T-helper 2 cell treated with Interferon-gamma antibody and Interleukin-4, amounts not matched to agents 5 μg/mL and 100 μg/mL, for 36 hours (primary cell): ENCODE measurements at places on chromosomes 1 and 21.

DNA sequence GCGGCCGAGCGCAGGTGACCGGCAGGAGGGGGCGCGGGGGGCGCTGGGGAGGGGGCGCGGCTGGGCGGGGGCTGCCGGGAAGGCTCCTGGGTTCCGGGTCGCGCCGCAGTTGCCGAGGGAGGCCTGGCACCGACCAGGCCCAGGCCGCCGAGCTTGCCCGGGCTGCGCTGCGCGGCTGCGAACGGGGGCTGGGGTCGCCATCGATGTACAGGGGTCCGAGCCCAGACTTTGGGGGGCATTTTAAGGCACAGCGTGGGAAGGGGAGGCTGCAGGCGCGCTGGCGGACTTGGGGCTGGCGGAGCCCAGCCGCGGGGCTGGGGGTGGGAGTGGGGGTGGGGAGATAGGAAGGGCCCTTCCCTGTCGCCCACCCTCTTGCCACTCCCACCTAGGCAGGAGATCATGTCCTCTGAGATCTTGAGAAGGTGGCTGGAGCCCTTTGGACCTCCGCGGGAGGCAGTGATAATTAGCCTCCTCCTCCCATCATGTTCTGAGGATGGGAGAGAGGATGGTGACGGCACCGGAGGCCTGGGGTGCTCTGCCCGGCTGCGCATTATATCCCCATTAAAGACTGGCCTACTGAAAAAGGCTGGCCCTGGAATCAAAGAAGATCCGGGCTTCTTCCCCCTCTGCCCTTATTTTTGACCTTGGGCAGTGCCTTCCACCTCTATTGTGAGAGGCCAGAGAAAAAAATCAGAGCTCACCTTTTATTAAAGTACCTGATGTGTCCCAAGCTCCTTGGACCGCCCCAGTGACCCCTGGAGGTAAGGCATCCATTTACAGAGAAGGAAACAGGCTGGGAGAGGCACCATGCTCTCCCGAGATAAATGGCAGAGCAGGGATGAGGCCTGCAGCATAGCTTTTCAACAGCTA, 497 bp downstream of the FBXO44 start:
- no peak for DNase-seq

DNA sequence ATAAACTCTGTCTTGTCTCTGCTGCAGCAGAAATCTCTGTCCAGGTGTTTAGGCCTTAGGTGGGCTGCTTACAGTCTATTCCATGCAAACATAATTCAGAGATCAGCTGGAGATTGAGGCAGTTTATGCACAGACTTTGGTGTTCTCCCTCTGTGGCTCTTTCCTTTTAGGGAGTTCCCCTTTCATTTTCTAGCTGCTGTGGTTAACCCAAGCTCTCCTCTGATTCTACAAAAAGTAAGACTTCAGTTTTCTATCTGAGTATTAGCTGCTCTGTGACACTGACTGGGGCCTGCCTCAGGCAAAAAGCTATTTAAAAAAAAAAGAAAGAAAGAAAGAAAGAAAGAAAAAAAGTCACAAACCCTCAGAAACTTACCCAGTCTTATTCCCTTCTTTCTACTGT, 211.1 kb downstream of the CAMTA1 start:
- peak; percentile 7 for DNase-seq

DNA sequence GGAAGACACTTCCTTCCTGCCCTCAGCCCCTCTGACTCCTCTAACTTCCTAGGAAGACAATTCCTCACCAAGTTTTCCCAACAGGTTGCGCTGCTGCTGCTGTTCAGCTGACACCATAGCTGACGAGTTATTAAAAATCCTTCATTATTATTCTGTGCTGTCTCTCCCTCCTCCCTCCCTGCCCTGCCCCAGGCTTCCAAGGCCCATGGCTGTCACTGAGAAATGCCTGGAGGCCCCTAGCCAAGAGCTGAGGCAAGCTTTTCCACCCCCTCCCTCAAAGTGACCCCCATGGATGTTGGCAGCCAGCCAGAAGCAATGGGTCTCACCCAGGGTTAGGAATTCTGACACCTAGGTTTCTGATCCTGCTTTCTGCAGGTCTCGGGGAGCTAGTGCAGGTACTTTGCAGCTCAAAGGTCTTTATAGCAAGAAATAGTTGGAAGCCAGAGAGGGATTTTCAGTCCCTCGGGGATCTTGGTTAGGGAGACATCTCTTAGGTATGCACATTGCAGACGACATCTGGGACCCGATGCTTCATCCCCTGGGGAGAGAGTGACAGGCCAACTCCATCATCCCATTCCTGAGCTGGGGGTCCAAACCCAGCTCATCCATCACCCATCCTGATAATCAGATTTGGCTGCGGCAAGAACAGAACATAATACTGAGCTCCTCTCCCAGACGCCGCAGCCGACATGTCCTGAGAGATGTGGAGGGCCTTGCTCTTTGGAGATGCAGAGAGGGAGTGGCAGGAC, 65.0 kb downstream of the KIRREL1 start:
- no peak for DNase-seq

DNA sequence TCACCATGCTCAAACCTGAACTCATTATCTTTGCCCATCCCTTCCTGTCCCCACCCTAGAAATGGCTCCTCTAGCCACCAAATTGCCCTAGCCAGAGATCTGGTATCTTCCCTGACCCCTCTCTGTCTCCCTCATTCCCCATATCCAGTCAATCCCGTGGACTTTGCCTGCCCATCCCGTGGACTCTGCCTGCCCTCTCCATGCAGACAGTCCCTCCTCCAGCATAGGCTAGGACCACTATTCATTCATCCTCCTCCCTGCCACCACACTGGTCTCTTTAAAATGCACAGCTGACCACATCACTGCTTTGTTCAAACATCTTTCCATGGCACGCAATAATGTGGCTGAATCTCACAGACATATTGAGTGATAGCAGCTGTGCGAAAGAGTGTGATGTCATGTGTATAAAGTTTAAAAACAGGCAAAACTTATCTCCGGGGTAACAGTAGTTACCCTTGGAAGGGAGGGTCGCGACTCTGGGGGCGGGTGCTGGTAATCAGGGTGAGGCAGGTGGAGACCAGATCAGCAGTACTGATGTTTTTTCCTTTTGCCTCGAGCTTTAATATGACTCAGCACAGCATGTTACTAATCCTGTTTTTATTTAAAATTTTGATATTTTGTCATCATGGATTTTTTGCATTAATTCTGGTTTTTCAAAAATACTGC, 4.8 kb upstream of the SLC2A1 start:
- DNase-seq: no peak

DNA sequence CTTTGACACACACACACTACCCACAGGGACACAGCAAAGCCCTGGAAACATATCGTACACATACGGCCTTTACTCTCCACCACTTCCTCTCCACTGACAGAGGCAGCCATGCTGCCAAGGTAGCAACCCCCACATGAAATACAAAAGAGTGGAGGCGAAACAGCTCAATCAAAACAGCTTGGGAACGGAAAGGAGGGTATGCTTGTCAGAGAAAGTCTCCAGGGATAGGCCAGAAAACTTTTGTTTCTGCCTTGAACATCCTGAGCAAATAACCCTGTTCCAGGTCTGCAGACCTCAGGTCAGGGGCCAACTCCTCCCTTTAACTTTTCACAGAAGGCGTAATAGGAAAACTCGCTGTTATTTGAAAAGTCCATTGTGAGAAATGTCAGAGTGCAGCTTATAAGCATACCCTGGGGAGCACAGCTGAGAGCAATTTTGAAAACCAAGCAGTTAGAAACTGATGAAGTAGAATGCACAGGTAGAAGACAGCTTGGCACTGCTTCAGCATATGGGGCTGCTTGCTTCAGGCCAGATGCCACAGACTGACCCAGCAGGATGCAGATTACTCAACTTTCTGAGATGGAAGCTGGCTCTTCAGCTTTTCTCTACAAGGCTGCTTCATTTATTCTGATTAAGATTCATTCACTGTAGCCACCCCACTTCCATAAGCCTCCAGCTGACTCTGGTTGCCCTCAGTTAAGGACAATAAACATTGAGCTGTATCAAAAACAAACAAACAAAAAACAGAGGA, 18.0 kb downstream of the KIAA0319L start:
- no peak for DNase-seq

DNA sequence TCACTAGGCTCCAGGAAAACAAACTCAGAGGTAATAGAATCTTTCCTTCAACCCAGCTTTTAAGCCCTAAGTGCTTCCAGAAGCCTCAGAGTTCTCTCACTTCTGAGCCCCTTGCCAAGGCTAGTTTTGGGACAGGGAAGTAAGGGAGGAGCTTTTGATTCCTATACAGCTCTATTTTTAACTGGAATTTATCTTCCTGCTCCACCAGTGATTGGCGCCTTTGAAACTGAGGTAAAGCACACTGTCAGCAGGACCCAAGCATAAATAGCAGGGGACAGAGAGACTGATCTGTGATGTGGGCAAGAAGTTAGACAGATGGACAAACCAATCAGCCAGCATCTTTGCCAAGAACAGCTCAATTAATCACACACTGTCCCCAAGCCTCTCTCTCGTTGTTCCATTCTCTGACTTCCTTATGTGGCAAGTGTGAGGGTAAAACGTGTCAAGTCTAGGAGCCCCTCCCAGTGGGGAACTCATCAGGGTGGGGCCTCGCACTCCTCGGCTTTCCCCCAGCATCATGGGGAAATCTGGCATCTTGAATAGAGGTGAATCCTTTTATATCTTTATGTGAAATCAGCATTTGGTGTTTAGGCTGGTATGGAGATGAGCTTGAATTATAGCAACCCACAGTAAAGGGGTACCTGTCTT, 40.2 kb upstream of the MPZL1 start:
- DNase-seq: no peak

DNA sequence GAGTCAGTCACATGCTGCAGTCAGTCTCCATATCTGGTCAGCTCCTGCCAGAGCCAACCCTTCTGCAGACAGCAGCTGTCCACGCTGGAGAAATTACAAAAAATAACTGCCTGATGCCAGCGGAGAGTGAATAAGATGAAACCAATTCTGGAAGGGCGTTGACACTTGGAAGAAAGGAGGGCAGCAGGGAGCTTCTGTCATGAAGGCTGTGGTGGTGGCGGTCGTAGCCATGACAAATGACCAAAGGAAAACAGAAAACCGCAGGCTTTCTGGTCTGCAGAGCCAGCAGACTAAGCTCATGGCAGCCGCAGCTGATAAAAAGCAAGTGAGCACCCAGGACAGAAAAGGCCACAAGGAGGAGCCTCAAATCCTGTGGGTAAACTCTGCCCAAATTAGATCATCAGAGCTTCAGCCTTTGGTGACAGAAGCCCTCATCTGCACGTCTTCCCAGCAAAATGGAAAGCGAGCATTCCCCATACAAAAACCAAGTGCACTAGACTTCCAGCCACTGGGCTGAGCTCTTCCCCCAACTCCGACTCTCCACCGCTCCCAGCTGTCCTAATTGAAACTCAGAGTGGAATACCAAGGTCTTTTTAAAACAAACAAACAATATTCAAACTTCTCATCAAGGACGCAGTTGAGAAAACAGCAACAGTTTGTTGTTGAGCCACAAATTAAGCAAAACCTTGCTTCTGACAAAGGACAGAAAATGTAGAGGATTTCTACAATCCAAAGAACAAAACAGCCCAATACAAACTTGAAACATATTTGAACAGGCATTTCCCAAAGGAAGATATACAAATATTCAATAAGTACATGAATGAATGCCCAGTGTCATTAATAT, 28.7 kb downstream of the RSPH1 start:
- DNase-seq: no peak

DNA sequence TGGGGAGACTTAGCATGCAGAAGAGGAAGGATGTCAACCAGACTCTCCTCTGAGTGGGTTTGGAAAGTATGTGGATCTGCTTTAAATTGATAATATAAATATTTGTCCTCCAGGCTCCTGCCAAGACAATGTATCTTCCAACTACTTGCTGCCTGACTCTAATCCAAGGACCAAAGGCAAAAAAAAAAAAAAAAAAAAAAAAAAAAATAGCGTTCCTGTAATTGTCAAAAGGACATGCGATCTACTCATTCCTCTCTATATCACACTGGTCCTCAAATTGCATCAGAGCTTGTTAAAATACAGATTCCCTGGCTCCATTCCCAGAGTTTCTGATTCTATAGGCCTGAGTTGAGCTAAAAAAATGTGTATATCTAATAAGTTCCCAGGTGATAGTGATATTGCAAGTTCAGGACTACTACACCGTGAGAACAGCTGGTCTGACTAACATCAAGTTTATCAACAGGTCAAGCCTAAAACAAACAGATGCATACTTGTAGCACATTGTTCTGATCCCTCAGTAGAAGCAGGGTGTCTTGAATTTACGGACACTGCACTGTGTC, 141.3 kb downstream of the TNR start:
- no peak for DNase-seq

DNA sequence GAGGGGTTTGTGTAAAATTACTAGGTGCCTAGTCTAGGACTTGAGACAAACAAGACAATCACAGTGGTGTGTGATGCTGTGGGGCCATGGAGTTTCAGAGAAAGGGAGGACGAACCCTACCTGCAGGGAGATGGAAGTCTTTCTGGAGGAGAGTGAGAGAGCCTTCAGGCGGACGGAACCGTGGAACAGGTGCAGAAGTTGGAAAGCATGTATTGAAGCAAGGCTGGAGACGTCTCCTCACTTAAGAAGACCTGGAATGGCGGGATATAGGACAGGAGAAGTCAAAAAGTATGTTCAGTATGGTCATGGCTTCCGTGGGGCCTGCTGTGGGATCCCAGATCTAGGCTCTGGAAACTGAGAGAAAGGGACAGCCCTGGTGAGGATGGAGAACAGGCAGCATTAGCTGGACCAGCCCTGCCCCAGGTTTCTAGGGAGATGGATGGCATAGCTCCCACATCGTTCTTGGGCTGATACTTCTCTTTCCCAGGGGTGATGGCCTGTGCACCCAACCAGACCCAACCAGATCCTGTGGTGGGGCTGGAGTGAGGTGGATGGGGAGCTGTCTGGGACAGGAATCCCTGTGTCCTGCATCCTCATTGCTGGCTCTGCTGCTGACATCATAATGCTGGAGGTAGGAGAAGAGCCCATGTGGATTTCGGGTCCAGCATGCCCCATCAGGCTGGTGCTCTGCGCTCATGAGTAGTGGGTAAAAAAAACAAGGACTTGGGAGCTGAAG, 15.0 kb upstream of the LRP8 start:
- DNase-seq: no peak

- no peak for DNase-seq
Measured at GRCh38 chr1:29426701-29427279, 190.5 kb downstream of the PTPRU start.

- no peak for DNase-seq
Measured at GRCh38 chr1:19922015-19922688, 1.3 kb downstream of the PLA2G2E start.

DNA sequence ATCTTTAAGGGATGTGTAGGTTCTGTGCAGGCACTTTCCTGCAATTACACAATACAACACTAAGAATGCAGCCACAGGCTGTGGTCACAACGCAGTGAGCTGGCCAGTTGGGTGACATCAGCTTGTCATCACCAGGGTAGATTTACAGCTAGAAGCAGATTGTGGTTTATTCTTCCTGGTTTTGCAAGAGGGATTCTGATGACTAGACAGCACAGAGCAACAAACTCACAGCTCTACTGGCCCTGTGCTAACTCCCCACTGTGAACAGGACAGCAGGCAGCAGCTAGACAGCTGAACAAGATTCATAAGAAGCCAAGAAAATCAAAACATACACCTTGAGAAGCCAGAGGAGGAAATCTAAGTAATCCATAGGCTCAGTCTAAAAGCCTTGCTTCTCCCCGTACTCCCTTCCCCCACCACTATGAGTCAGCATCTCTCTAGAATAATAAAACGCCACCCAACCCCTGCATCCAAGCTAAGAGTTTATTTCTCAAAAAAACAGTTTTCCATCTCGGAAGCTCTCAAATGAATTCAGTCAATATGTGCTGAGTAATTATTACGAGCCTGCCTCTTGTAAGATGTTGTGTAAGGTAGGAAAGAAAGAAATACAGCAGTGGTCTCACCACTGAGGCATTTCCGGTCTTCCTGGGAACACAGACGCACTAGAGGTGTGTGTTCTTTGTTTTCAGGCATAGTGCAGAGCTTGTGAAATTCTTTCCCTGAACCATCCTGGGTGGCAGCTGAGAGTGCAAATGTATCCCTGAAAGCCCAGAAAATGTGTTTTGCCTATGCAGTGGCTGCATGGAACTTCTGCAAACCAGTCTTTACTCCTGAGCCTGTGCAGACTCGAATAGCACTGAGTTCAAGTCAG, 162.8 kb downstream of the NTPCR start:
- peak; percentile 71 for DNase-seq
